ENCODE measurements at places on chromosomes 11 and 22.

DNA sequence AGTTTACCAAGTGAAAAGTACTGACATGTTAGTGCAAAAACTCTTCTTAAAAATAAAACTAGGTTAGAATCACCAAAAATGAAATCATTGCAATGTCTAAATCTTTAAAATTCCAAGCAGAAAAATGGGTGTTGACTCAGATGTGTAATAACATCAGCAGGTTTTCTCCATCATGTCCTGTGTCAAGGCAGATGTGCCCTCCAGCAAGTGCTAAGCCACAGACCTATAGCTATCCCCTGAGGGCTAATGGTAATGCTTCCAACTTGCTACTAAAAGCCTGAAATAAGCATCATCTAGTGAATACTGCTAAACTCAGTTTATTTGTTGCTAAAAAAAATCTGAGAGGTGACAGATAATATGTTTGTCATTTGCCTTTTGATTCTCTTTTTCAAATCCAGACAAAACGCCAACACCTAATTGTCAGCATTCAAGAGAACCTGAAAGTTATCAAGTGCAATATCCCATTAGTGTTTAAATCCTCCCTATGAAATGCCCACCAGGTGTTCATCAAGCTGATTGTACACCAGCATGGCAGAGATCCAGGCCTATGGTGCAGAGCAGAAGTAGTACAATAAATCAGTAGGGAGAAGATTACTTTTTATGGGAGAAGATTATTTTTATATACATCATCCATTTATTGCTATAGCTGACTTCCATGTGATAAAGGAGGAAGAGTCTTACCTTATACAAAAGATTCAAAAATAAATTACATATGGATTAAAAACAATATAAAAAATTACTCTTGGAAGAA is 55.1 kb upstream of the SYT9 start:
- no peak for DNase-seq

DNA sequence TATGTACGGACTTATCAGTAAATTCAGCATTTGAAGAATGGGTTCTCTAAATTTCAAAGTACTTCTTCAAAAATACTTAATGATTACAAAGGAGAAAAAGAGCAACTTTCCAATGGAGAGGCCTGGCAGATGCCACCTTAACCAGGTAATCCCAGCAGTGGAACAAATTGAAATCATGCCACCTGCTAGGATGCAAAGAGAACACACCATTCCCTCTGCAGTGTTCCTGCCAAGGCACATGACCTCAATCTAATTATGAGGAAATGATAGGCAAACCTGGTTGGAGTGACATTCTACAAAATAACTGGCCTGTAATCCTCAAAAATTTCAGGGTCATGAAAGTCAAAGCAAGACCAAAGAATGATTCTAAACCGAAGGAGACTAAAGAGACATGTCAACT is 21.5 kb downstream of the TNRC6B start:
- no peak for DNase-seq

- DNase-seq: no peak
Measured at GRCh38 chr11:8709002-8709672, 26.5 kb downstream of the RPL27A start.

DNA sequence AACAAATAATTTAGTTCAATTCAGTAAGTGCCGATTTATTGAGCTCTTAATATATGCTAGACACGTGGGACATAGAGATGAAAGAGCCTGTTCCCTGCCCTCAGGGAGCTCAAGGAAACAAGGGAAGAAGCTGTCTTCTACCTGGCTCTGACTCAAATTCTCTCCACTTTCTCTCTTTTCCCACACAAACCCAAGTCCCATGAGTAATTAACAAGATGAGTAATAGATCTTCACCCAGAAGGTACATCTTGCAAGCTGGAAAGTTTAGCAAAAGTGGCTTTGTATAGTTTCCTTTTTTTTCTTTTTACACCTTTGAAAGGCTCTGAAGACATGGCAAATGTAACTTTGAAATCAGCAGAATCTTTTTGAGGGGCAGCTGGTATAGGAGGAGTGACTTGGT is 48.2 kb upstream of the CHST1 start:
- DNase-seq: no peak

DNA sequence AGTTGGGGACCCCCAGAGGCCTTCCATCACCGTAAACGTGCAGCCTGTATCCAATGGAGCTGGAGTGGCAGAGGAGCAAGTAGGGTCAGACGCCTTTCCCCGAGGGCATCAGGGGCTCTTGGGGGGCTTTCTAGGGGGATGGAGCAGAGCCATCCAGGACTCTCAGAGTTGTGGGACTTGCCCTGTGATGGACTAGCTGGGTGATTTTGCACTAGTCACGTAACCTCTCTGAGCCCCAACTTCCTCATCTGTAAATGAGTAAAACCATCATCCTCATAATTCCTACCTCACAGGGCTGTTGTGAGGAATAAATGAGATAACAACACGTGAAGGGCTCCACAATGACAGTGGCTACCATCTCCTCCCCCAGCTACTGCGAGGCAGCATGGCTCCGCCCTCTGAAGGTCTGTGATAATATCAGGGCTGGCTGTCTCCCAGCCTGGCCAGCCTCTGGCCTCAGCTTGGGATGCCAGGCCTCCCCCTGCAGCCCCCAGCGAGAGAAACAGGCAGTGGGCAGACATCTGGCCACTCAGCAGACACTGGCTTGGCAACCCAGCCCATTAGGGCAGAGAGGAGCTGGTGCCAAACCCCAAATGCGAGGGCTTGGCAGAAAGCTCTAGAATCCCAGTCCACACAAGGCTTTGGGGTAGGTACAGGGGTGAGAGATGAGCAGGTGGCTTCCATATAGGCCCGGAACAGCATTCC is 6.7 kb downstream of the USP2 start:
- no peak for DNase-seq
